Neuronal stem cell (in vitro differentiated cells): ENCODE measurements at places on chromosomes 2 and 18.
A peak's percentile ranks its signal among the peaks of the same experiment; 100 is the strongest.

DNA sequence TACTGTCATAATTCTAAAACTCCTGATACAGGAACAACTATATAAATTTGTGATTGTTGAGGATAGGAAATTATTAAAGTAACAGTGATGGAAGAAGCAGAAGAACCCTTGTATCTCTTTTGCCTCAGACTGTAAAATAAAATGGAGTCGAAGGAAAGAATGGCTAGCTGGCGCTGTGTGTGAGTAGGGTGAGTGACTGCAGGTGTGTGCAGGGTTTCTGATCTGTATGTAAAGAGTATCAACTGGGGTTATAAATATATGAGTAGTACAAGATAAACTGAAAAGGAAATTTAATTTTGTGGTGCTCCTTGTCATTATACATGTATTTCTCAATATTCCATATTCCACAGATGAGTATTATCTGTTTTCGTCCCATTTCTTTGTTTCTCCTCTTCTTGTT lies 15.2 kb downstream of the POLI start:
- DNase-seq, result no peak

DNA sequence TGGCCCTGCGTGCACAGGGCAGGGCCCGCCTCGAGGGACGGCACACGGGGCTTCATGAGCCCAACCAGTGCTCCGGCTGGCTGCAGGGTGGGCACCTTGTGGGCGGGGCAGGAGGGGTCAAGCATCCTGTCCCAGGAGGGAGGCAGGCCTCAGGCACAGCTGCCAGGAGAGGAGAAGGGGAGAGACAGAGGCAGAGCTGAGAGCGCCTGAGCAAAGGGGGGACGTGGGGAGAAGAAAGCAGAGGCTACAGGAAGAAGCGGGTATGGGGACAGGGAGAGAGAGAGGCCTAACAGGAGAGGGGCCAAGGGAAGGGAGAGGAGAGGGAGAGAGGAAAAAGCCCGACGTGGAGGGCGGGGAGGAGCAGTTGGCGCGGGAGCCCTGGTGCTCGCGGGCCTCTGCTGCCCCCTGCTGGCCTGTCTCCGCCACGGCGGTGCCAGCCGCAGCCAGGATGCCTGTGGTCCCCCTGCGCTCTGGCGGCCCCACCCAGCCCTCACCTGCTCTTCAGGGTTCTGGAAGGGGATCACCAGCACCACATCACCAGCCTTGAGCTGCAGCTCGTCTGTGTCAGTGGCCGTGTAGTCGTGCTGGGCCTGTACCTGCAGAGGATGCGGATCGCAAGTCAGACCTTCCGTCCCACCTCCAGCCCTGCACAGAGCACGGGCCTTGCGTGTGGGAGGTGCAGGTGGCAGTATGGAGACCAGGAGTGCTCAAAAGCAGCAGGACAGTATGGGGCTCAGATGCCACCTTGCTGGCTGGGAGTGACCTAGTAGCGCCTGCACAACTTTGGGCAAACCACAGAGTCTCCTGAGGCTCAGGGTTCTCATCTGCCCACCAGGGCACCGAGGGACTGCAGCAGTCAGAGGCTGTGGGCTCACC lies 56.8 kb downstream of the BIN1 start:
- DNase-seq, result peak; percentile 44

- no peak for DNase-seq
Measured at GRCh38 chr2:24105816-24106215, 17.3 kb downstream of the PFN4 start.

GRCh38 chr2:225366731-225367130 lies 32.8 kb upstream of the NYAP2 start:
- DNase-seq, result no peak
